WTC11 (cell line): ENCODE measurements at places on chromosomes 2 and 18. TPM values are rescaled to one million over a fixed set of nuclear protein-coding genes. Genes with fewer than 3 reads are reported as not detected.

DNA sequence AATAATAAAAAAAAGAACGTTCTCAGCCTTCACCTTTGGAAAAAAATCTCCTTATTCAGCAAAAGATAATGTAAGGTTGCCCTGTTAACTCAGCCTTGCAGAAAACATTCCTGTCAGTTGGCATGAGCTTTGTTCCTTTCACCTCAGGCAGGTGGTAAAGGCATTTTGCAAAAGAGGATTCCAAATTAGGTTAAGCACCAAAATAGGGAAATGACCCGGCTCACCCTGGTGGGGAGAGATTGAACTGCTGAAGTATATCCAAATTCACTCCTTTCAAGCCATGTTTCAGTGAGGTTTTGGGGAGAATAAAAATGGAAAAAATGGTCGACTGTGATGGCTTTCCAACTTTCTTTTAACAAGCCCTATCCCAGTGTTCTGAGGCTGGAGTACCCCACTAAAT lies 1988.8 kb upstream of the PIK3C3 start:
- DNase-seq: peak; percentile 41

DAPL1 gene
- total RNA-seq: not detected in 3 replicates

DNA sequence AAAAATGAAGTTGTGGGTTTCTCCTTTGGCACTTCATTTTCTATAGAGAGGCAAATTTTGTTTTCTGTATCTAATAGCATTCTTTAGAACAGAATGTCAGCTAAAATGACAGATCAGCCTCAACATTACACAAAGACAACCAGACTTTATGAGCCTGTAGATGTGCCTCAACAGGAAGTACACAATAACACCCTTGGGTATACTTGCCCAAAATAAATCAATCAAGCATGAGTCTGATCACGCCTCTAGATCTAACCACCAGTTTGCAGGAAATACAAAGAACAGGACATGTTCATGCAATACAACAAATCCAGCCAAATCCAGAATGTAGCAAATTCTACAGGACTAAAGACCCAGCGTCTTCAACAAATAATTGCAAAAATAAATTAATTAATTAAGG lies 11.2 kb upstream of the DAPL1 start:
- DNase-seq: no peak

GRCh38 chr2:55842046-55842445 lies 81.5 kb downstream of the EFEMP1 start:
- DNase-seq: no peak

- DNase-seq: no peak
Measured at GRCh38 chr18:22349966-22350365, 67.7 kb downstream of the CTAGE1 start.

MARCHF4 gene
- total RNA-seq: 1.7 to 2.6 TPM (median 1.7 TPM) in 3 replicates

GRCh38 chr2:235286622-235287374 lies 207.0 kb upstream of the AGAP1 start:
- DNase-seq: no peak

DNA sequence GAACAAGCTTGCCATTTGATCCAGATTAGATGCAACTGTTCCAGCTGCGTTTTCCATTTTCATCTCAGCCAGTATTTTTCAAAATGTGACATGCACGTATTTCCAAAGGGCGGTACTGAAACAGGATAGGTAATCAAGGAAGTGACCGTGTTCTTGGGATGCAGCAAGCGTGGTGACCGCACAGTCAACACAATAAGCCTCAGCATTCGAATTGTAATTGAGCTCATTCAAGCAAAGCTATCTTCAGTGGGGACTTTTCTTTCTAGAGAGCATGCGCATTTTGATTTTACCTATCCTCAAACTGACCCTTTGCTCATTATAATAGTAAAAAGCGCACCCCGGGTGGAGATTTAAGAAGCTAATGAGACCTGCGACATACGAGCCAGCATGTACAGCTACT lies 3.4 kb upstream of the ALPP start:
- DNase-seq: peak; percentile 9

DNA sequence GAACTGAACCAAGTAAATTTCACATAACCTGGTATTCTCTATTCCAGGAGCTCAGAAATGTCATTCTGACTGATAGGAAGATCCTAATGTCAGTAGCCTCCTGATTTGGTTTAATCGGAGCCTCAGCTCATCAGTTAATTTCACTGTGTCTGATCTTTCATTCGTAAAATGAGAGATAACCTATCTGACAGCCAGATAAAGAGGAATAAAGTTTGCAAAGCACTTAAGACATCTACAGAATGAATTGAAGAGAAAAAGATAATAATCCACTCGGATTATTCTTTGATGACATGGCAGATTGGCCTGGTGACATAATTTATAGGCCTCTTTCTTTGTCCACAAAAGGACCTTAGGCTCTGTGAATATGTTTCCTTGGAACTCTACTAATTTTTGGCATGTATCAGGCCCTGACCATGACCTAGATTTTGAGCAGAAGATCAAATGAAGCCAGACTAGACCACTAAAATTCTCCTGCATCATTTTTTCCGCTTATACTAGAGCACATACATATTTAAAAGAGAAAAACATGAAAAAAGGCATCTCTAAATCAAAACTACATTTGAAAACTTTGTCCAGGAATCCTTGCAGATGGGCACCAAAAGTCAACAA lies 312.4 kb downstream of the MTX2 start:
- DNase-seq: no peak

- no peak for DNase-seq
Measured at GRCh38 chr2:239960929-239961661, 64.0 kb downstream of the NDUFA10 start.

- DNase-seq: no peak
Measured at GRCh38 chr2:239752951-239753350, 272.2 kb downstream of the NDUFA10 start.

EIF2AK3 gene
- 14.6 to 20.8 TPM (median 16.3 TPM) in 3 replicates for total RNA-seq

RASGRP3 gene
- total RNA-seq: 0.11 to 0.23 TPM (median 0.14 TPM) in 3 replicates

DNA sequence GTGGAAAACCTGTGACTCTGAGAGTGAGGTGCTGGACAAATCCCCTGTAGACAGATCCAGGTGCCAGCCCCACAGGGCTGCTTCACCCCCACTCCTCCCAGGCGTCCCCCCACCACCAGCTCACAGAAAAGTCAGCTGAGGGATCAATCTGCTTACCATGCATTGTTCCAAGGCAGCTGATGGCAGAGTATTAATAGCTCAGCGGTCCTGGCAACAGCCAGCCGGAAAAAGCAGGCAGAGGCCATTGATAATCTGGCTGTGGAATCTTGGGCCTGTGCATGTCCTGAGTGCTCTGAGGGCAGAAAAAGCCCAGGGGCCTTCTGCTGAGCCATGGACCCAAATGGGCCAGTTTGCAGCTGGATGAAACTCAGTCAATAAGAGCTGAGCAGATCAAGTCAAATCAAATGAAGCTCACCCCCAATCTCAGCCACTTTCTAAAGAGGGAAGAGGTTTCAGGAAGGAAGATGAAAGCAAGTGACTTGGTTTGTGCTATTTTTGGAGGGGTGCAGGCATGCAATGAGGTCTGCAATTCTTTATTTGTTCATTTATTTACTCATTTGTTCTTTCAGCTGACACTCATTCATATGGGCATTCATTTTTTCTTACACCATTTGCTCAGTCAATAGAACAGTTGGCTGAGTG lies 63.4 kb downstream of the GYPC start:
- DNase-seq: no peak

CHRNG gene
- total RNA-seq: 0.20 TPM in 1 of 3 replicates, not detected in the others

KLHL41 gene
- total RNA-seq: not detected in 3 replicates

GRCh38 chr2:2843969-2844548 lies 513.0 kb upstream of the MYT1L start:
- peak; percentile 35 for DNase-seq

GRCh38 chr2:226984750-226985582 lies 149.1 kb downstream of the RHBDD1 start:
- peak; percentile 17 for DNase-seq

DNA sequence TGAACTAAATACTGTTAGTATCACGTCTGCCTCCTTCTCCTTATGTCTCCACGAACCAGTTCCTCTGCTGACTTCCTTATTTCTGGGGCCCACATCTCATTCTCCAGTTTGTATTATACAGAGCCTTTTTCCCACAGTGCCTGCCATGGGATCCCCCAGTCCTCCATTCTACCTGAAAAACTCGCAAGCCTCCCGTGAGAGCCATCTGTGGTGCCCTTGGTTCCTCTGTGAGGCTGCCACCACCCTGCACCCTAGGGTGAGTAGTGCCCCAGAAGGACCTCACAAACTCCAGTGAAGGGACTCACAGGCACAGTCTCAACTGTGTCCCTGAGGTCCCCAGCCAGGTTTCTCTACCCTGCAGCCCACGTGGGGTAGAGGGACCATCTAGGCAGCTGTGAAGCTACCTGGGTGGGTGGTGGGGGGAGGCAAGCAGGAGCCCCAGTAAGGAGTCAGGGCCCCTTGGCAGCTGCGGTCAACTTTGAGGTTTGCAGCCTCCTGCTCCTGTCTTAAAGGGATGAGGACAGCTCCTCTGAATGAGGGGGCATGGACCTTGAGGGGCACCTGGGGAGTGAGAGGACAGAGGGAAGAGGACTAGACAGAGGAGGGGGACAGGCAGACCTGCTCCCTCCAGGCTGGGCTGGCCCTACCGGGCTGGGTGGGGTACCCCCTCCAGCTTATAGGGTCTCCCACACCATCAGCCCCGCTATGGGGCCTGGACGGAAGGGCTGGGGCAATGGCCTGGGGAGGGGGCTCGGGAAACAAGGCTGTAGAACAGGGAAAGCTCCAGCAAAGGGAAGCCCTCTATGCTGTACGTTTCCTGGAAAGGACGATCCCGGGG lies 1.0 kb downstream of the PSTPIP2 start:
- no peak for DNase-seq

- DNase-seq: no peak
Measured at GRCh38 chr2:239368321-239368720, 32.5 kb downstream of the HDAC4 start.

RIOK3 gene
- total RNA-seq: 19.4 to 23.6 TPM (median 23.1 TPM) in 3 replicates

GRCh38 chr2:151508519-151508918 lies 98.8 kb downstream of the RIF1 start:
- no peak for DNase-seq

DSC3 gene
- 2.1 to 2.8 TPM (median 2.6 TPM) in 3 replicates for total RNA-seq

TMEM185B gene
- 9.9 to 14.9 TPM (median 14.3 TPM) in 3 replicates for total RNA-seq

DNA sequence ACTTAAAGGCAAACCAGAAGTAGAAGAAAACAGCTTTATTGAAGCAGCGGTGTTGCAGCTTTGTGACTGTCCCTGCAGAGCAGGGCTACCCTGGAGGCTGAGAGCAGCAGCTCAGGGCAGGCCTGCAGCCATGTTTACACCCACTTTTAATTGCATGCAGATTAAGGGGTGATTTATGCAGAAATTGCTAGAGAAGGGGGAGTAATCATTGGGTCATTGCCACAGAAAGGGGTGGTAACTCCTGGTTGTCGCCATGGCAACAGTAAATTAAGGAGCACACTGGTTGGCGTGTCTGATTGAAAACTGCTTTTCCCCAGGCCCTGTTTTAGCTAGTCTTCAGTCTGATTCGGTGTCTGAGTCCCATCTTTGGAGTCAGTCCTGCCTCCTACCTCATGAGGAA lies 195.4 kb upstream of the HDAC4 start:
- DNase-seq: peak; percentile 3

CCDC85A gene
- total RNA-seq: 0.22 to 0.27 TPM (median 0.25 TPM) in 3 replicates

DNA sequence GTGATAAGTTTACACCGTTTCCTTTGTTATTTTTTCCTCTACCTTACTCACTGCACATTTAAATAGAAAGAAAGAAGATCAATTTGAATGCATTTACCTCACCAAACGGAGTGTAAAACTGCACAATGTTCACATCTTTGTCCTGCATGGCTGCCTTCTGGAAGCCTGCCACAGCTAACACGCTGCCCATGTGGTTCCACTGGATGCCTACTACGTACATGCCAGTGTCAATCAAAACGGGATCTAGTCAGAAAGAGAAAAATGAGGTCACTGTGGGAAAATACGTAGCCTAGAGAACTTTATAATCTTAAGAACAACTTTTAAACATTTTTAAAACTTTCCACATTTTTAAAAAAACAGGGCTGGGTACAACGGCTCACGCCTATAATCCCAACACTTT lies 16.4 kb downstream of the WDR35 start:
- DNase-seq: no peak

- no peak for DNase-seq
Measured at GRCh38 chr2:137051778-137052398, 286.5 kb downstream of the THSD7B start.

DNA sequence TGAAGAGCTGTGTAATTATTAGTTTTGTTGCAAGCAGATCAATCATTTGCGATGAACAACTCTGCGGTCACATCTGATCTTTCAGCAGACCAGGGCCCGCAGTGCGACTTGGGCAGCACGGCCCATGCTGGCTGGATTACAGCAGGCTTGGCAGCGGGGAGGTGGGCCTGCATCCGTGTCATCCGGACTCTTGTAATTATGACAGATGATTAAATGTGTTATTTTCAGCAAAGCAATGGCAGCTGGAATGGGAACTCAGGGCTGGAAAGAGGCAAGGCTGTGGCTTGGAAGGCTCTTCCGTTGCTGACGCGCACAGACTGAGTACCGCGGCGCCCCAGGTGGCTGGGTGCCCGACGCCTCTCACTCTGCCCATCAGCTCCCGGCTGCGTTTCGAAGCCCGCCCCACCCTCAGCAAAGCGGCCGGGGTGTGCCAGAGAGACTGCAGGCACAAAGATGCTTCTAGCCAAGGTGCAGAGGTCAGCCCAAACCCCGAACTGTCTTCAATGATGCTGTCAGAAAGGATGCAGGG lies 397.4 kb upstream of the SALL3 start:
- no peak for DNase-seq
